ENCODE measurements at places on chromosomes 11 and 22.

- DNase-seq: no peak
Observed at GRCh38 chr22:28986366-28986765, 75.3 kb downstream of the C22orf31 start.

GRCh38 chr11:111935317-111936039, 1.7 kb upstream of the DIXDC1 start:
- no peak for DNase-seq

DNA sequence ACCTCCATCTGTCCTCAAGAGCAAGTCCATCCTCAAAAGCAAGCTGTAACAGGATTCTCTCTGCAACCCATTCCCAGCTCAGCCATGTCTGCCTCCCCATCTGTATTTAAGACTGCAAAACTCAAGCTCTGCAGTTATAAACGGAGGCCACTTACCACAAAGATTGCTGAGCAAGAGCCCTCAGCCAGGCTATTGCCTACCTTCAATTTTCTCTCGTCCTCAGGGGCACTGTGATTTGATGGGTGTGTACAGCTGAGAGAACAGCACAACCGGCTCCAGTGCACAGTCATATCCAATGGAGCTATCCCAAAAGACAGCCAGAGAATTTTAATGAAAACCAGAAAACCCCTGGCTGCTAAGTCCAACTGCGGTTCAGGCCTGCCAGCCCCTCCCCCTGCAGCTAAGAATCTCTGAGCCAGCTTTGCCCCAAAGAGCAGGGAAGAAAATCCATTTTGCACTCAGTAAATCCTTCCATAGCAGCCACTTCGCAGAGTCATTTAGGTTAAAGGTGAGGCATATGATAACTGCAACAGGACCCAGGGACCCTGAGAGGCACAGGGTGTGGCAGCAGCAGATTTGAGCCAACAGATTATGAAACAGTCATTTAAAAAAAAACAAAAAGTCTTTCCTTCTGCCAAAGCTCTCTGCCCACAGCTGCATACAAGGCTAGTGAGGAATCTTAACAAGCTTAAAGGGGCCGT, 37.6 kb downstream of the RAB30 start:
- no peak for DNase-seq

GRCh38 chr22:50687829-50688228, 15.2 kb downstream of the SHANK3 start:
- DNase-seq: no peak
